ENCODE measurements at places on chromosomes 5 and 9.

DNA sequence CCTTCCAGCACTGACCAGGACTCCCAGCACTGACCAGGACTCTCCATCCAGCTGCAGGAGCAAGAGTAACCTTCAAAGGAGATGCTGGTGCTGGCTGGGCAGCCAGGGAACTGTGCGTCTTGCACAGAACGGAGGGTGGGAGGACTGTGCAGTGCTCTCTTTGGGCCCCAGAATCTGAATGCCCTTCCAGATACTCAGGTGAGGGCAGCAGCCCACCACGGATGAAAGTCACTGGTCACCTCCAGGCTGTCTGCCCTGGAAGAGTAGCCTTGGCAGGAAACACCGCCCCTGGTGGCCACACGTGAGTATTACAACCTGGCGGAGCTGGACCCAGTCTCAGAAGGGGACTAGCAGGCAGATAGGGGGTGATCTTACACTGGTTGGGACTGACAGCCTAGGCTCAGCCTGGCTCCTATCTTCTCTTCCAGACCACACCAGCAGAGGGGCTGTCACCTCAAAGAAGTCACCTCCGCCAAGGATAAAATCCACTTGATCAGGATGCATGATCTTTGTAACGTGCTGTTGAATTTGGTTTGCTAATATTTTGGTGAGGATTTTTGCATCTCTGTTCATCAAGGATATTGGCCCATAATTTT is 4.8 kb upstream of the SARDH start:
- DNase-seq, result peak; percentile 49

DNA sequence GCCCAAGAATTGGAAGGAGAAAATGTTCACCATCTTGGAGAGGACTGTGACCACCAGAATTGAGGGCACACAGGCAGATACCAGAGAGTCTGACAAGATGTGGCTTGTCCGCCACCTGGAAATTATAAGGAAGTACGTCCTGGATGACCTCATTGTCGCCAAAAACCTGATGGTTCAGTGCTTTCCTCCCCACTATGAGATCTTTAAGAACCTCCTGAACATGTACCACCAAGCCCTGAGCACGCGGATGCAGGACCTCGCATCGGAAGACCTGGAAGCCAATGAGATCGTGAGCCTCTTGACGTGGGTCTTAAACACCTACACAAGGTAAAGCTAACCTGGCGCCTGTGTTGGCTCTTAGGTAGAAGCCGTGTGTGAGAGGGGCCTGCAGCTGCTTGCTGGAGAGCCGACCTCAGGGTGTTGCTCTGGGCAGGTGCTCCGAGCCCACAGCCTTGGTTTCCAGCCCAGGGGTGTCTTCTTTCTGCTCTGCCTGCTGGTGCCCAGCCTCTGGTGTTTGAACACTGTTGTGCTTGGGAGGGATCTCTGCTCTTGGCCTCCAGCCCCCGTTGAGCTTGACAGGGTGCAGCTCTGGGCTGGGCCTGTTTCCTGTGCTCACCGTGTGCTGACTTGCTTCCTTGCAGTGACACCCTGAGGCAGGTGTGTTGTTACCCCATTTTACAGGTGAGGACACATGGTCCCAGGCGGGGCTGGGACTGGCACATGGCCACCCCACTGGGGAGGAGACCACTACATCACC is 10.9 kb downstream of the EXOC3 start:
- no peak for DNase-seq

GRCh38 chr5:16179511-16179935 is at the start of gene MARCHF11:
TSS of gene MARCHF11 (minus strand) at chr5:16179791. CDS start at chr5:16179575, 216 bp downstream.
- no peak for DNase-seq

DNA sequence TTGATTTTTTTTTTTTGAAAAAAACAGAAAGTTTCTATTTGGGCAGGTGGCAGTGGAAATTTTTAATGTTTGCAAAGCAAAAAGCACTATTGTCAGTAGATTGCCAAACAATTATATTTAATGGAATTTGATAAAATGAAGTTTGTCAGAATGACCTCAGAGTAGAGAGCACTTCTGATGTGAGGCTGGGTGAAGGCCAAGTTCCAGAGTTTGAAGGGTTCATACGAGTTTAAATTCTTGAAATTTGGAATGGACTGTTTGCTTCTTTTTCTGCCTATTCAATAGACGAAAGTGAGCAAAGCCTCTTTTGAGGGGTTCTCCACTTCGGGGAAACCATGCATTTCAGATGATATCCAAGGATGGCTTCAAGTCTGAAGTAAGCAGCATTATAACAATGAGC is 7.4 kb downstream of the SHC3 start:
- DNase-seq, result no peak

DNA sequence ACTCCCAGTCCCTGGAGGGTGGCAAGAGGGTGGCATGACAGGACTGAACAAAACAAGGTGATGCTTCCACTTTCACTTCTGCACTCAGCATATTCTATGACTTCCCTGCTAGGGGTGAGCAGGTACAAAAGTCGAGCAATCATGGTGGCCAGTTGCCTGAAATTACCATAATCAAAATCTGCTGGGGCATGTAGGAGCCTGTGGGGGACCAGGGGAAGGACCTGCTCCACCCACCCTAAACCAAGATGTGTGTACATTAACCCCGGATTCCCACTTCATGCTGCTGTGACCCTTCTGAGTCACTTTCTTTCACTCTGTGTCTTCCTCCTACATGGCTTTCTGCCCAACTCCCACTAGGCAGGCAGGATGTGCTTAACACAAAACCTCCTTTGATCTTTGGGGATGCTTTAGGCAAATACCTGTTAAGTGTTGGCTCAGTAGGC is 73.3 kb upstream of the PHF24 start:
- DNase-seq, result no peak

- DNase-seq, result no peak
Observed at GRCh38 chr9:135217836-135218235, 130.4 kb downstream of the OLFM1 start.

DNA sequence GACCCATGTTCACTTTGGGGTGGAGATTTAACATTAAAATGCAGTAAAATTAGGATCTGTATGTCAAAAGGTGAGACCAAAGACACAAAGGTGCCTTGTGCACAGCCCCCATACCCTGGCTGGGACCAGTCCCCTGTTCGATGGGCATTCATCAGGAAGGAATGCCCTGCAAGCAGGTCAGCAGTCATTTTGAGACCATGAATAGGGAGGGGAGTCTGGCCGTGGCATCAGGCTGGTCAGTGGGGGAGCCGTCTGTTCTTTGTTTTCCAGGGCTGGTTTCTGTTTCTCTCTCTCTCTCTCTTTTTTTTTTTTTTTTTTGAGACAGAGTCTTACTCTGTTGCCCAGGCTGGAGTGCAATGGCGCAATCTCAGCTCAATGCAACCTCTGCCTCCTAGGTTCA is 68.9 kb upstream of the GOLM1 start:
- DNase-seq, result no peak

- DNase-seq, result no peak
Observed at GRCh38 chr9:1948541-1948940, 66.6 kb upstream of the SMARCA2 start.

DNA sequence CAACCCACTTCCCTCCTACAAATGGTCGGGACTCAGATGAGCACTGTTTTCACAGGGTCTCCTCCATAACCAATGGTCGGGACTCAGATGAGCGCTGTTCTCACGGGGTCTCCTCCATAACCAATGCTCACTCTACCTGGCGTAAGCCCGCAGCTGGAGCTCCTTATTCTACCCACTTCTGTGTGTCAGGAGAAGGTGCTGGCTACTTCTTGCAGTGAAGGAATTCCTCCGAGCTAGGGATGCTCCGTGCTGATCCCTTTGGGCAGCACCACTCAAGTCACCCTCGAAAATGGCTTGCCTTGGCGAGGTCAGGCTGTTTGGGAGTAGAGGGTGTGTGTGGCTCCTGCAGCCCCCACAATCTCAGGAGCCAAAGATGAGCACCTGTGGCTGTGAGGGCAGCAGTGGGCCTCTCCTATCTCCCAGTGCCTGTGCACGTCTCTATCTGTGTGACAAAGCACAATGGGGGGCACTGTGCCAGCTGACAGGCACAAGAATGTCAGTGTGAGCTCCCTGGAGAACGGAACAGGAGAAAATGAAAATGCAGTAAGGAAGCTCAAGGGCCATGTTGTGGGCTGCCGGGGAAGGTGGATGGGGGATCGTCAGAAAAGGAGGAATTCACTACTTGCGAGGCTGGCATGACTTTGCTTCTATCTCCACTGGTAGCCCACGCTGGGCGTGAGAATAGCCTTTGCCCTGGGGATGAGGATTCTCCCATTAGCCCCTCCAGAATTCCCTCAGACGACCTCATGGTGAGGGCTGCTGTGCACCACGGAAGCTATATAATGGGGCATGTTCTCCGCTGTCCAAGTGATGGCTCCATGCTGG is 3.9 kb upstream of the BTNL9 start:
- no peak for DNase-seq

DNA sequence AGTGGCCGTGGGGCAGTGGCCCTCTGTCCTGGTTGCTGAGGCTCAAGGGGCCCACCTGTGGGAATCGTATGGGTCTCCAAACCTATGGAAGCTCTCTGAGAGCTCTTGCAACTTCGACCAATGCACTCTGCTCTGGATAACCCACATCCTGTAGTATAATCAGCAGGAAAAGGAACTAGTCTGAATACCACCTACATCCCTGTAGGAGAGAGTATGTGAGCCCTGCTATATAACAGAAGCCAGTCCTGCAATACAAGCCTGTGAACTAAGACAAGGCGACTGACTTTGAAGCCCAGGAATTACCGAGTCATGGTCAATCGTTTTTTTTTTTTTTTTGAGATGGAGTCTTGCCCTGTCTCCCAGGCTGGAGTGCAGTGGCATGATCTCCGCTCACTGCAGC is 29.8 kb upstream of the BICD2 start:
- DNase-seq, result no peak

DNA sequence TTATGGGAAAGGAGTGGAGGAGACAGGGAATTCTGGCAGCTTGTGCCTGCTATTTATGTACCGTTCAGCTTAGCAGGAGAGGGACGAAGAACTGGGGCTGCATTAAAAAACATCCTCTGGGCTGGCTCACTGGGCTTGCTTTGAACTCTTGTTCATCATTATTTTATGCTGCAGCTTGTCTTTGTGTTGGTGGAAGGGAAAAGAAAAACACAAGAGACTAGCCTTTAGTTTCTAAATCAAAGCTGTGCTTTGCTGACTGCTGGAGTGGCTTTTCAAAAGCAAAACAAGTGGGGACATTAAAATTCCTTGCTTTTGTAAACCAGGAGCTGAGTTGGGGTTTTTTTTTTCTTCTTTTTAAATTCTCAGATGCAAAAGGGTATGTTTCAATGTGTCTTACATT is 5.9 kb upstream of the RGMB start:
- DNase-seq, result no peak

- DNase-seq, result no peak
Observed at GRCh38 chr5:140106805-140107311, 7.1 kb upstream of the PURA start.

DNA sequence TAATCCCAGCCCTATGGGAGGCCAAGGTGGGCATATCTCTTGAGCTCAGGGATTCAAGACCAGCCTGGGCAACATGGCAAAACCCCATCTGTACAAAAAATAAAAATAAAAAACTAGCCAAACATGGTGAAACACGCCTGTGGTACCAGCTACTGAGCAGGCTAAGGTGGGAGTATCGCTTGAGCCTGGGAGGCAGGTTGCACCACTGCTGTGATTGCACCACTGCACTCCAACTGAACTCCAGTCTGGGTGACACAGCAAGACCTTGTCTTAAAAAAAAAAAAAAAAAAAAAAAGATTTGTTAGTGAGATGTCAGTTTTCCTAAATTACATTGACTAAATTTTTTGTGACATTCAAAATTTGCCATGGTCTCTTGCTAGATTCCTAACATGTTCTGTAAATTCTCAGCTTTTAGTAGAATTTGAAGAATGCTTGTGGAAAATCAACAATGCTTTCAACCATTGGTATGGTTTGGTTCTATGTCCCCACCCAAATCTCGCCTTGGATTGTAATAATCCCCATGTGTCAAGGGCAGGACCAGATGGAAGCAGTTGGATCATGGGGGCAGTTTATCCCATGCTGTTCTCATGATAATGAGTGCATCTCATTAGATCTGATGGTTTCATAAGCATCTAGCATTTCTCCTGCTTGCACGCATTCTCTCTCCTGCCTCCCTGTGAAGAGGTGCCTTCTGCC is 236.1 kb downstream of the ARRDC3 start:
- no peak for DNase-seq

DNA sequence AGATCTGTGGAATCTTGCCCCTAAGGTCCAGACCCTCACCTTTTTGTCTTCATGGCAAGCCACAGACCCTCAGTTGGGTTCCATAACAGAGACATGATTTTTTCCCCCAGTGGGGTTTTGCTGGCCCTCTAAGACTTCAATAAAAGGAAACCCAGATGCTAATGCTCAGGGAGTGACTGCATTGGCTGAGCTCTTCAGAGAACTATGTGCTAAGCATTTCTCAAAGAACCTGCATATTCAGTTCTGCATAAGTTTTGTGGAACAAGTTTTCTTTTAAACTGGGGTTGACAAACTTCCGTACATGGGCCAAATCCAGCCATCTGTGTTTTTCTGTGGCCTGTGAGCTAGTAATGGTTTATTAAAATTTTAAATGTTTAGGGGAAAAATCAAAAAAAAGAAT is 159.8 kb upstream of the GDNF start:
- no peak for DNase-seq

Data from stimulated activated CD8-positive, alpha-beta memory T cell treated with anti-CD3 and anti-CD28 coated beads, Interleukin-4, amount 100 ng/mL, for 4 hours (primary cell).